Thoracic aorta endothelial cell (primary cell): ENCODE measurements at places on chromosomes 2 and 18. TPM values are rescaled to one million over a fixed set of nuclear protein-coding genes. Genes with fewer than 3 reads are reported as not detected.

Gene NPHP1
- total RNA-seq, result 6.1 and 7.9 TPM in 2 replicates

Gene COLEC12
- total RNA-seq, result 10.1 and 30.2 TPM in 2 replicates

Gene DNER
- total RNA-seq, result 0.07 and 0.13 TPM in 2 replicates

Gene RGPD4
- not detected in 2 replicates for total RNA-seq

Gene TMEM163
- total RNA-seq, result 1.9 and 5.2 TPM in 2 replicates

Gene FSHR
- total RNA-seq, result not detected in 2 replicates

Gene EPHA4
- 35.8 and 46.7 TPM in 2 replicates for total RNA-seq

Gene ONECUT2
- total RNA-seq, result under 0.01 TPM in 2 replicates

Gene MYCN
- total RNA-seq, result 1.2 and 3.2 TPM in 2 replicates

Gene SCYGR8
- total RNA-seq, result not detected in 2 replicates

Gene ARHGEF4
- total RNA-seq, result under 0.01 TPM in 1 of 2 replicates, not detected in the other

Gene PSMA8
- not detected in 2 replicates for total RNA-seq

Gene TNFRSF11A
- 3.6 and 5.5 TPM in 2 replicates for total RNA-seq

Gene APLF
- 3.6 and 4.5 TPM in 2 replicates for total RNA-seq

Gene NEU2
- total RNA-seq, result not detected in 2 replicates

Gene TWIST2
- total RNA-seq, result 2.6 and 4.5 TPM in 2 replicates

Gene LRRC30
- not detected in 2 replicates for total RNA-seq

Gene UGT1A9
- total RNA-seq, result not detected in 2 replicates
